ENCODE measurements at places on chromosomes 7 and 10. TPM values are rescaled to one million over a fixed set of nuclear protein-coding genes. Genes with fewer than 3 reads are reported as not detected.

DNA sequence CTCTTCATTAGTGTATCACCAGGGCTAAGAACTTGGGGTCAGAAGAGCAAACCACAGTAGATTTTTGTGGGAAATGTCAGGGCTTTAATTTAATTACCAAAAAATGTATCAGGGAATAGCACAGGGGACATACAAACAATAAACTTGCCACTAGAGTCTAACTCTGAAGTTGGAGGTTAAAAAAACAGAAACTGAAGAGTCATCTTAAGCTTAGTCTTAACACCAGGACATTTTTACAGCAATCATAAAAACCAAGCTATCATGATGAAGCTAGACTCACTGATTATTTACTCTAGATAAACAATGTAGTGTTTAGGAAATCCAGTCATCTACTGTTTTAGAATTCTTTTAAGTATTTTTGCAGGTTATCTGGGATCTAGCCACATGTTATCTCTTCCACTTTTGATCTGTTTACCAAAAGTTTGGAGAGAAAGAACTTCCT is 48.4 kb upstream of the GLI3 start:
- DNase-seq: no peak

DNA sequence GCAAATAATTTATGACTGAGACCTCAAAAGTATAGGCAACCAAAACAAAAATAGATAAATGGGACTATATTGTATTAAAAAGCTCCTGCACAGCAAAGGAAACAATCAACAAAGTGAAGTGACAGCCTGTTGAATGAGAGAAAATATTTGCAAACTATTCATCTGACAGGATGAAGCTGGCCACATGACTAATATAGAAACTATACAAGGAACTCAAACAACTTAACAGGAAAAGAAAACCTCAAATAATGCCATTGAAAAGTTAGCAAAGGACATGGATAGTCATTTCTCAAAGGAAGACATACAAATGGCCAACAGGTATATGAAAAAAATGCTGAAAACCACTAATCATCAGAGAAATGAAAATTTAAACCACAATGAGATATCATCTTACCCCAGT is 245.1 kb downstream of the STK31 start:
- no peak for DNase-seq

Gene CYP2E1
- 0.76 TPM for total RNA-seq

DNA sequence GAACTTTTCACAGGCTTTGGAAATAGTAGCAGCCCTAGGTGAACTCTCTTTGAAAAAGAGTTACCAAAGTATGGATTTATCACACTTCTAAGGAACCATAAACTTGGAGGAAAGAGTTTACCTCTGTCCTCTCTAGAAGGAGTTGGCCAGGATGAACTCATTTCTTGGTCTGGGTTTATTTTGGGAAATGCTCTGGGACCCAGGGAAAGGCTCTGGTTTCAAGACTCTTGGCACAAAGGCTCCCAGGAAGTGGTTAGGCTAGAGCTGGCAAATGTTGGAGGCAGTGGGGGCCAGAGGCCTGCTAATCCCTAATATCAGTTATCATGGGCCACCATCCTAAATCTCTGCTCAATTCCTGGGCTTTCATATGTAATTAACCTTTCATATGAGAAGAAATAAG is 36.3 kb upstream of the CDK6 start:
- no peak for DNase-seq

- DNase-seq: peak; percentile 33
Observed at GRCh38 chr7:22549667-22550513, 49.9 kb upstream of the STEAP1B start.

Gene ENO4
- not detected for total RNA-seq

Gene SHH
- total RNA-seq: not detected

GRCh38 chr7:76428868-76429805 is 4.4 kb downstream of the ZP3 start:
- DNase-seq: no peak

Gene DNAJC9
- total RNA-seq: 49.6 TPM

- DNase-seq: no peak
Observed at GRCh38 chr7:128708824-128709223, 30.3 kb upstream of the CALU start.

Gene LRRC17
- total RNA-seq: 0.15 TPM

DNA sequence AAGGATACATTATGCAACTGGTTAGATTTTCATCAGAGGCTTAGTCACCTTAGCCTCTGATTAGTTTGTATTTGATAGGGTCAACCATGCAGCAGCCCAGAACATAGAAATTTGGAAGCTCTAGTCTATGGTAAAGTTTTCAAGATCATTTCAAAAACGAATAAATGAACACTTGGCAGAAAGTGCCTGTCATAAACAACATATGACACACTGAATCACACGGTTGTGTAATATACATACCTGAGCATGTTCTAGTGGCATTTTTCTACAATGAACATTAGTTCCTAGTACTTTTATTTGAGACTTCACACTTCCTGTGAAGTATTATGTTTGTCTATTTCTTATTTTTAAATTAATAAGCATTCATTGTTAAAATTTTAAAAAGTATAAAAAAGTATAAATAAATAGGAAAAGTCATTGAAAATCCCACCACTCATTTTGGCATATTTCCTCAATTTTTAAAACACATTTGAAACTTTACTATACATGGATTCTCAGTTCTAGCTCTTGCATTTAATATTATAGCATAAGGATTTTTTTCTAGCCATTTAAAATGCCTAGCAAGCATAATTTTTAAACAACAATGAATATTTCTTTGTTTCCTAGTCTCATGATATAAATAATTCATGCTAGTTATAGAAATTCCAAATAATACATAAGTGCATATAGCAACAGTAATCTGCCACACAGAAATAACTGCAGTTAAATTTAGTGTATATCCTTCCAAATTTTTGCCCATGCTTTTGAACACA is 25.7 kb upstream of the PRPS1L1 start:
- DNase-seq: no peak

GRCh38 chr10:78292982-78293865 is 259.6 kb downstream of the RPS24 start:
- DNase-seq: no peak

Gene CHCHD3
- total RNA-seq: 41.5 TPM

Gene PRF1
- total RNA-seq: 136 TPM

Gene CYP3A7
- total RNA-seq: not detected

DNA sequence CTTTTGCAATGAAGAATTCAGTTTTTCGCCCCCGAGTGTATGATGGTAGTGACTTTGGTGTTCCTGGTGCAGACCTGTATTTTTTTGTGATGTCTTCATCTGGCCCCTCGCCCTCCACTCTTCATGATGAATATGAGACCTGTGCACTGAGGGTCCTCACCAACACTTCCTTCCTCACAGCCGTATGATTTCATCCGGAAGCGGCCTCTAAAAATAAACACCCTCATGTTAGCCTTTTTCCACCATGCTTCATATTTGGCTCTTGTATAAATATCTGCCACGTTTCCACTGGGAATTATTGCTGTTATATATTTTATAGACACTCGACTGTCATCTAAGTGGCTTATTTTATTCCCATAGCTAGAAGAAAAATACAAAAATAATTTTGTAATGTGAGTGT is 160.4 kb downstream of the MGMT start:
- no peak for DNase-seq

- DNase-seq: no peak
Observed at GRCh38 chr10:63583909-63584724, 62.9 kb downstream of the REEP3 start.

Gene TMEM178B
- 1.7 TPM for total RNA-seq

- DNase-seq: no peak
Observed at GRCh38 chr7:34275624-34276023, 370.3 kb downstream of the BMPER start.

- DNase-seq: no peak
Observed at GRCh38 chr7:102028206-102028826, 210.9 kb downstream of the CUX1 start.

Gene GPR22
- total RNA-seq: not detected

DNA sequence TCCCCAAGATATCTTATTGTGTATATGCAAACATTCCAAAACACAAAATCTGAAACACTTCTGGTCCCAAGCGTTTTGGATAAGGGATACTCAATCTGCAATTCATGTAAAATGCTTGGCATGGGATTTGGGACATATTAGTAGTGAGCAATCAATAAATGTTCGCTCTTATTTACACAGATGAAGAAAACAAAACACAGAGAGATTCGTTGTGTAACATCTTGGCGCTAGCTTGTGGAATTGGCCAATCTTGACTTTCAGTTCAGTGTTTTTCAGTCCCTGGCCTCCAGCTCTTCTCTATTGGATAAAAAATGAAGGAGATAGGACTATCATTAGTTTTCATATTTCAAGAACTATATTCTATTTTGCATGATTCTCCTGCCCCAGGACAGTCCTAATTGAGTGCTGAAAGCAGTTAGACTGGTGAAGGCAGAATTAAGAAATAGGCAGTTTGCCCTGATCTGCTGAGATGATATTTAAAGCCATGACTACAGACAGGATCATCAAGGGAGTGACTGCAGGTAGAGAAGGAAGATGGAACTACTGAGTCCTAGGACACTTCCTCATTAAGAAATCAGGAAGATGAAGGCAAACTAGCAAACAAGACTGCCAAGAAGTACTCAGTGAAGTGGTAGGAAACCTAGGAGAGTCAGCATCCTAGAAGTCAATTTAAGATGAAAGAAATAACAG is 1.8 kb downstream of the PNLIPRP3 start:
- DNase-seq: no peak

DNA sequence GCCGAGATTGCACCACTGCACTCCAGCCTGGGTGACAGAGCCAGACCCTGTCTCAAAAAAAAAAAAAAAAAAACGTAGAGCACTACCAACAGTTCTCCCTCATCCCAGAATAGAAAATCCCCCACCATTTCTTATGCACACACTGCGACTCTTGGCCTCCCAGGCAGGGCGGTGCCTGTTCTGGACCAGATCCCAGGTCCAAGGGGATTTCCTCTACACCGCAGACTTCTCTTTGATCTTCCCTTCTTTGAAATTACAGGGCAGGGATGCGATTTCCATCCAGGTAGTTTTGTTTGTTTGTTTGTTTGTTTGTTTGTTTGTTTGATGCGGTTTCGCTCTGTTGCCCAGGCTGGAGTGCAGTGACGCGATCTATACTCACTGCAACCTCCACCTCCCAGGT is 91.8 kb downstream of the SEPTIN14 start:
- no peak for DNase-seq

Gene CNNM1
- 0.08 TPM for total RNA-seq
